Cortex of kidney (tissue), 1 donor: ENCODE measurements at places on chromosomes 7 and 10.

DNA sequence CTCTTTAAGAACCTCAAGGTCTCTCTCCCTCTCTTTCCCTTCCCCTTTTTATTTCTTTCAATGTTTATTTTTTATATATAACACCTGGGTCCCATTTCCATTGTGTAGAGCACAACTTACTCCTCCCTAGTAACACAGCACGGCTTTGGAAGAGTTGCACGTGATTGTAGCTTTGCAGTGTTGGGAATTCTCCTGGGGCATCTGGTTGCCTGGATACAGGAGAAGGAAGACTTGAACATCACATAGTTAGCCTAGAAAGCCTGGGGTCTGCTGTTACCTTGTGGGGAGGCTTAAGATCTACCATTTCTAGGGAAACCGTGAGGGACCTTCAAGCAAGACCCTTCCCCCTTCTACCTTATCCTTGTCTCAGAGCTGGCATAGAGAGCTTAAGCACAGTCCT lies 41.1 kb upstream of the NFKB2 start:
- DNase-seq = no peak

- DNase-seq = no peak
Measured at GRCh38 chr10:112004075-112004474, 179.5 kb downstream of the GPAM start.

DNA sequence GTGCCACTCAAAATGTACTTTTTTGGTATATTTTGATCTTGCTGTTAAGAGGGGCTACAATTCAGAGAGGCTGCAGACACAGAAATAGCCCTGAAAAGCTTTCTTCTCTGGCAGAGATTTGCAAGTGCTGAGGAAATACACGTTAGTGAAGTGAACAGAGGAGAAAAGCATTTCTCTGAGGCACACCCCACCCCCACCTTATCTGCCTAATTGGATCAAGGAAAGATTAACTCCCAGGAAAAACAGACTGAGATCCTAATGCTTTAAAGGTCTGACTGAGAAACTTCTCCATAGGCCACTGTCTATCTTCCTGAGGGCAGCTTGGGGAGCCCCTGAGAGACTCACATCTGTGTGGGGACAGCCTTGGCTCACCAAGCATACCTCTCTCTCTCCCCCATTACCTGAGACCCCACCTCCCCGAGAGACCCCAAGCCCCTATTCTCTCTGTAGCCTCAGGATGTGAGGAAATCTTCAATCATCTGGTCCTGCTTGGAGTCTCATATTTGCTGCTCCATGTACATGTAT lies 14.8 kb upstream of the AKR1C3 start:
- DNase-seq = no peak

GRCh38 chr10:73866621-73867020 lies 7.7 kb downstream of the CAMK2G start:
- DNase-seq = no peak

GRCh38 chr10:75611993-75612372 lies 180.6 kb downstream of the LRMDA start:
- DNase-seq = no peak

- DNase-seq = no peak
Measured at GRCh38 chr7:27141923-27142579, 1.4 kb downstream of the HOXA5 start.
